ENCODE measurements at places on chromosomes 11 and 22.
A peak's percentile ranks its signal among the peaks of the same experiment; 100 is the strongest.

DNA sequence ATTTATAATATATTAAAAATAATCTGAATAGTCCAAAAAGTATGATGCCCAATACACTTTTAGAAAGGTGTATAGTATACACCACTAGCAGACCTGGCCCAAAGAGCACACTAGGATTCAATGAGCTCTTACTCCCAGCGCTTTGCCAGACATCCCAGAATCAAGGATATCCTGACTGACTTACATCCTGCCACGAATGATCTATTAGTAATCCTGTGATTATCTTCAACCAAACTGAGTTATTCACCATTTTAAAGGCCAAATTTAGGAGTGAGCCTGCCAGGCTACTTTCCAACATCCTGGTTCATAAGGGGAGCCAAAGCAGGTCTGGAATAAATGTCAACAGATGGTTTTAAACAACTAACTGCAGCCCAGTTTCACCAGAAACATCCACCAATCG lies 60.8 kb upstream of the FAM181B start:
- DNase-seq, result peak; percentile 42

- DNase-seq, result no peak
These were observed 1335.3 kb downstream of the TBC1D22A start for GRCh38 chr22:48097723-48098122.

DNA sequence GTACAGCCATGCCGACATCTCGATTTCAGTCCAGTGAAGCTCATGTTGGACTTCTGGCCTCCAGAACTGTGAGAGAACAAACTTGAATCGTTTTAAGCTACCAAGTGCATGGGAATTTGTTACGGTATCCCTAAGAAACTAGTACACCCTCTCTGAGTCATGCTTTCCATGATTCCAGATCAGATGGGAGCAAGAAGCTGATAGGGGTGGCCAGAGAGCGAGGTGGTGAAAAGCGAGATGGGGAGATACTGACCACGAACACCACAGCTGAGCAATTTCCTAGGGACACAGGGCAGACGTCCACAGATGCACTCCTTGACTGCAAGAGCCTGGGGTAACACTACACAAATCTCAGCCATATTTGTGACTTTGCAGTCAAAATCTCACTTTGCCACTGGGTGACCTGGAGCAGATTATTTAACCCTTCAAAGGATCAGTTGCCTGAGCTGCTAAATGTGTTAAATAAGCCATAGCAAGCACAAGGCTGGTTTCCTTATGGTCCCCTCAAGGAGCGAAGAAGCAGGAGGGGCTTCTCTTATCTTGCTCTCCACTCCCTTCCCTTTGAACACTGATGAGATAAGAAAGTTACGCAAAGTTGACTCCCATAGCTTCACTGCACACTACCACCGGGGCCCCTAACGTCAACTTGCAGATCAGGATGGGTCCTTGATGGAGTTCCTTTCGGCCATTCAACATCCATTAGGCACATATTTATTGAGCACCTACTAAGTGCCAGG lies 22.6 kb upstream of the RCN1 start:
- DNase-seq, result no peak

- DNase-seq, result no peak
These were observed 37.1 kb upstream of the NFRKB start for GRCh38 chr11:129932381-129933067.

DNA sequence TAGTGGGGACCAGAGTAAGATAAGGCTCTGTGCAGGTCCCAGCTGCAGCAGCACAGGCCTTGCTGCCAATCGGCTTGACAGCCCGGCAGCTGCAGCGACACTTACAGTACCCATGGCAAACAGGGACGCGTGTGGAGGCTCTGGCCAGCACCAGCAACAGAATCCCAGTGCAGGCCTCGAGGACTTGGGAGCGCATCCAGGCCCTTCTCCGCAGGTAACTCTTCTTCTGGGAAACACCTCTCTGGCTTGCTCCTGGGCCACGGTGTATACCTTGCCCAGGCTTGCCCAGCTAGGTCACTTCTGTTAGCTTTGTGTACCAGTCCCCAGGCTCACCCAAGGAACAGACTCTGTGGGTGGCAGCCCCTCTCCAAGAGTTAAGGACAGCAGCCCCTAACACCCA lies 126.7 kb downstream of the CTTN start:
- DNase-seq, result no peak

DNA sequence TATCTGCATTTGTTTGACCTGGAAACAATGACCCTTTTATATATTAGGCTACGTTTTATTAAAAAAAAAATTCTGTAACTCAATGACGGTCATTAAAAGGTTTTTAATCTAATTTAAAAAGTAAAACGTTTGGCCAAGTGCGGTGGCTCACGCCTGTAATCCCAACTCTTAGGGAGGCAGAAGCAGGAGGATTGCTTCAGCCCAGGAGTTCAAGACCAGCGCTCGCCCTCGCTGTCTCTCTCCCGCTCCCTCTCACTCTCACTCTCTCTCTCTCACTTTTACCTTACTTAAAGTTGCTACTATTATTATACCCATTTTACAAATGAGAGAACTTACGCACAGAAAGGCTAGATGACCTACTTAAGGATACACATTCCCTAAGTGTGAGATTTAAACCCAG lies 814 bp upstream of the NARS2 start:
- DNase-seq, result no peak

DNA sequence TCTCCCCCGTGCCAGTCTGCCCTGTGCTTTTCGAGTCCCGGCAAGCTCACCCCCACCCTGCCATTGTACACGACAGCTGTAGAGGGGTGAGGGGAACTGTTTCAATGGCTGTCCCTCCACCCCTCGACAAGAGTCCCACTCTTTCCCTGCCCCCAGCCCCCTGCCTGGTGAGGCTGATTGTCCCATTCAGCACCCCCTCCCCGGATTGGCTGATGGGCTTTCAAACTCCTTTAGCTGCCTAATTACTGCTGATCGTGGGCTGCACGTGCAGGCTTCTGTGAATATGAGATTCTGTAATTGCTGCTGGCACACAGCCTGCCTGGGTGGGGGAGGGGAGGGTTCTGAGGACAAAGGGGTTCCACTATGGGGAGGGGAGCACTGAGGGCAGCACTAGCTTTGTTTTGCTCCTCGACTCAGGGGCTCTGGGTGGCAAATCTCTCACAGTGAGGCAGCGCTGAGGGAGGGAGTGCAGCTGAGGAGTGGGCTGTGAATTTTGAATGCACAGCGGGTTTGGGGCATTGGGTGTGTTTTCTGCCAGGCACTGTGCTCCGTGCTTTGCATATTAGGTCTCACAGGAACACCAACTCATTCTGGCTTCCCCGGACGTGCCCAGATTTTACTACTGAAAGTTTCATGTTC lies 42.6 kb upstream of the ACCSL start:
- no peak for DNase-seq

- no peak for DNase-seq
These were observed 910 bp downstream of the CLTCL1 start for GRCh38 chr22:19290400-19291217.

DNA sequence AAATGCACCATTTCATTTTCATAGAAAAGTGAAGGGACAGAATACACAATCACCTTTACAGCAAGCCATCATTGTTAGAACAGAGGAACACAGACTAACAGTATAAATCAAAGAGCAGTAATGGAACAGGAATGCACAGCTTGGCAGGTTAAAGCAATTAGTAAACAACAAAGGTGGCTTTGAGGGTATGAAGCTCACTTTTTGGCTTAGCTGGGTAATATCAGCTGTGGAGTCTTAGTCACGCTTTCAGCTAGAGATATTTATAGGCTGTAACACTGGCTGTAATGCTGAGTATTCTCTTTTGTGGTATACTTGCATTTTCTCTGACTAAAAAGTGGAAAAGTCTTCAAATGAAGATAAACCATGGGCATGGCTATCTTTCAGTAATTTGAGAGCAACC lies 1780.5 kb downstream of the LRRC4C start:
- peak; percentile 38 for DNase-seq

DNA sequence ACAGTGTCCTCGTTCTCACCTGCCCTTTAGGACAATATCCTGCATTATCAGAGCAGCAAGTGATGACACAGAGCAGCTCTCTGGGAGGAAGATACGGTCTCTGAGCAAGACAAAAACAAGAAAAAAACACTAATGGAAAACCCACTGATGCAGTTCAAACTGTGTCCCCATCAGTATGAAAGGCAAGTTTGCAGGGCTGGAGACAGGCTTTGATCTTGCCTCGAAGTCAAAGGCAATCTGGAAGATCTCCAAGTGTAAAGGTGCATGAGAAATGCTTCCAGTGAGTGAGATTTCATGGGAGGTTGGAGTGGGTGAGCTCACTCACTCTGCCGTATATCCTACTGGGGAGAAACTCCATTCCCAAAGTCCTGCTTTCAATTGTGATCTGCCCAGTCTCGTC lies 157.5 kb downstream of the KIRREL3 start:
- DNase-seq, result no peak

DNA sequence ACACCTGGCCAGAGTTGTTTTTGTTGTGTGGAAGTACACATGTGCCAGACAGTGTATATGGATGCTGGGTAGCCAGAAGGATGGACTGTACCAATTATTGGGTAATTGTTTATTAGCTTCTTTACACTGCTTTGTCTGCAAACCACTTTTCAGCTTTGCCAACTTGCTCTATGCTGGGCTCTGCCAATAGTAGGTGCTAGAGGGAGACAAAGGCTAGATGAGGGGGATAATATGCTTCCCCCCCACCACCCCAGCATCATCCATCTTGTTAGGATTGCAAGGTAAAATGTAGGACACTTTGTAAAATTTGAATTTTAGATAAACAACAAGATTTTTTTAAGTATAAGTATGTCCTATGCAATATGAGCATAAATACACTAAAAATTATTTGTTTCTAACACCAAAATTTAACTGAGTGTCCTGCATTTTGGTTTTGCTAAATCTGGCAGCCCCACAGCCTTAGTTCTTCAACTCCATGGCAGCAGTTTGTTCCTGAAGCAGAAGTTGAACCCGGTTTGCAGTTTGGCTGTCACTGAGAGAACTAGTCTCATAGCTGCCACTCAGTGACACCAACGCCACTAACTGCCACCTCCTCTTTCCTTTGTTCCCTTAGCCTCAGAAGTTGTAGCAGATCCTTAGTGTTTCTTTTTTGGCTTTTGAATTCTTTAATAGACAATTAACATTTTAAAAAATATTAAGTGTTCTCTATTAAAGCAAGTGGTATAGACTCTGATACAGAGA lies 78.8 kb downstream of the CCDC81 start:
- DNase-seq, result no peak

GRCh38 chr22:29737251-29738117 lies 17.7 kb downstream of the CABP7 start:
- no peak for DNase-seq

GRCh38 chr11:112735470-112735869 lies 225.8 kb upstream of the NCAM1 start:
- no peak for DNase-seq

DNA sequence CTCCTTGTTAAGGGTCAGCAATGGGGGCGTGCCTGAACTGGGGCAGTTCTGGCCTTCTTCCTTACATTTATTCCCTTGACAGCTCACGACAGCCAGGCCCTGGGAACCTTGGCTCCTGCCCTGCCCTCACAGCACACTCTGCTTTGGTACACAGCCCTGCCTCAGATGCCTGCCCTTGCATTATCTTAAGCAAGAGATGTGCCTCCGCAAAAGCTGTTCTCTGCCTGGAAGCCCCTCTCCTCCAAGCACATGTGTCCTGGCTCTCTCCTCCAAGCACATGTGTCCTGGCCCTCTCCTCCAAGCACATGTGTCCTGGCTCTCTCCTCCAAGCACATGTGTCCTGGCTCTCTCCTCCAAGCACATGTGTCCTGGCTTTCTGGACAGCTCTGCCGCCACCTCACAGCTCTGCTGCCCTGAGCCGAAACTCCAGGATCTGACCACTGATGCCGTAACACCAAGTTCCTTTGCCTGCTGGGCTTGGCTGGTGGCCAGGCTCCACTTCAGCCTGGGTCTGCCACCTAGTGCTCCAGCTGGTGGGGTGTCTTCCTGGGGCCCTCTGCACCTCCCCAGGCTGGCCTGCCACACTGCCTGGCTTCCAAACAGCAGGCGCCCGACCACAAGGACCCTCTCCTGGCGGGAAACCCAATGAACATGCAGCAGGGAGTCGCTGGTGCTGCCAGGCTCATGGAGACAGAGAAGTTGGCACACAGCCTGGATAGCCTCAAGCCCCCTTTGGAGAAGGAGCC lies 53.0 kb downstream of the SCUBE1 start:
- DNase-seq, result peak; percentile 45

GRCh38 chr22:35957589-35957988 lies 71.0 kb downstream of the RBFOX2 start:
- no peak for DNase-seq

DNA sequence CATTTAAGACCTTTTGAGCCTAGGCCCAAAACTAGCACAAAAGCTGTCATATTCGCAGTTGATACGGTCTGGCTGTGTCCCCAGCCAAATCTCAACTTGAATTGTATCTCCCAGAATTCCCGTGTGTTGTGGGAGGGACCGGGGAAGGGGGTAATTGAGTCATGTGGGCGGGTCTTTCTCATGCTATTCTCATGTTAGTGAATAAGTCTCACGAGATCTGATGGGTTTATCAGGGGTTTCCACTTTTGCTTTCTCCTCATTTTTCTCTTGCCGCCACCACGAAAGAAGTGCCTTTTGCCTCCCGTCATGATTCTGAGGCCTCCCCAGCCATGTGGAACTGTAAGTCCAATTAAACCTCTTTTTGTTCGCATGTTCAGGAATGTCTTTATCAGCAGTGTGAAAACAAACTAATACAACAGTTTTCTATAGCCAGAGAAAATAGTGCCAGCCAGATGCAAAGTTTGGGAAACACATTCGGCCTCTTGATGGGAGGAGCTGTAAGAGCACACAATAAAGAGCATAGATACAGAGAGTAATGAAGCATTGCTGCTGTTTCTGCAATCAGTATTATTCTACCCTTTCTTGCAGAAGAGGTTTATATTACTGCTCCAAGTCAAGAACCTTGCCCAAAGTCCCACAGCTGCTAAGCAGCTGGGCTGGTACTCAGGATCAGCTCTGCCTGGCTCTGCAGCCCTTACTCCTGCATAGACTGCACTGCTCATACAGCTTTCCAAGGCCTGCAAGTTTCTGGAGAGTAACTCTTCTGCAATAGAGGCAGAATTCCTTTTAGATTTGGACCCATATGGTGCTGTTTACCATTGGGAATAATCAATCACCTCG lies 2.0 kb upstream of the ZNF195 start:
- no peak for DNase-seq

DNA sequence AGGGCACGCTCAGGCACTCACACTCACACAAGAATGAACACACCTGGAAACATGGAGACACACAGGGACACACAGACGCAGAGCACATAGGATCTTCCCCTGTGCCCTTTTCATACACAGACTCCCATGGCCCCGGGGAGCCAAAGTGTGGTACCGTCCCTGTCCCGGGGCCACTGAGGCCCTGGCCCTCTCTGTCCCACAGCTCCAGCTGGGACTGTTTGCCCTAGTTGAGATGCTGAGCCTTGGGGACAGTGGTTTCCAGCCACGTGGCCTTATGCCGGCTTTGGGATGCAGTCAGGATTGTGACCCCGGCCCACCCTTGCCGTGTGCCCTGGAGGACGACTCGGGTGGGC lies 100.7 kb downstream of the BCR start:
- no peak for DNase-seq

- DNase-seq, result no peak
These were observed 13.6 kb downstream of the PLEKHB1 start for GRCh38 chr11:73659961-73660360.

- no peak for DNase-seq
These were observed 1.9 kb upstream of the SMDT1 start for GRCh38 chr22:42077486-42078125.

GRCh38 chr22:28989035-28989464 lies 72.6 kb downstream of the C22orf31 start:
- peak; percentile 46 for DNase-seq
